ENCODE measurements at places on chromosomes 2 and 18. TPM values are rescaled to one million over a fixed set of nuclear protein-coding genes. Genes with fewer than 3 reads are reported as not detected.

ZSWIM2 gene
- not detected for total RNA-seq

RTP5 gene
- not detected for total RNA-seq

DNA sequence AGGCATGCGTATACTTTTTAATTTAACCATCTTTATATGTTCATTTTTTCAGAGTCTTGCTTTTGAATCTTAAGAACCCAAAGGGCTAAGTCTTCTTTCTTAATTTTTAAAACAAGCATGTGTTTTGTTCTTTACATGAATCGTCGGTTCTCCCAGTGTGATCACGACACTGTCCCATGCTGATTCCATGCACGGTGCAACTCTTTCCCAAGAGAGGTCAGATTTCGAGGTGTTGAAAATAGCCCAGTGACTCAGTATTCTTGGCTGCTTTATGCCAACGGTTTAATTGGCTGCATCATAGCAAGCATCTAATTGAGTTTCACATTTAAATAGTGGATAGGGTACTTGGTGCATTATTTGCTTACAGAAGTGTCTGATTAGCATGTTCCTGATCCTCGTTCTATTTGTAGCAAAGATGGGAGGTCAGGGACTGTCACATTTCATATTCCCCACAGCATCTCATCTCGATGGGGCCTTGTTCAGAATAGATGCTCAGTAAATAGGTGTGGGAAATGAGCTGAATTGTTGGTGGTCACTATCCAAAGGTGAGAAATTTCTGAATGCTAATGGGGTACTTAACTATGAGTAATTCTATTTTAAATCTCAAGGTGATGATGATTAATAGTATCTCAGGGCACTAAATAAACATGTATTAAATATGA is 2.8 kb downstream of the NPAS2 start:
- H3K4me1 ChIP-seq, result peaks cover 23% of the 10 kb centered on the region
- H3K27ac ChIP-seq, result no peak overlapping the region

DNA sequence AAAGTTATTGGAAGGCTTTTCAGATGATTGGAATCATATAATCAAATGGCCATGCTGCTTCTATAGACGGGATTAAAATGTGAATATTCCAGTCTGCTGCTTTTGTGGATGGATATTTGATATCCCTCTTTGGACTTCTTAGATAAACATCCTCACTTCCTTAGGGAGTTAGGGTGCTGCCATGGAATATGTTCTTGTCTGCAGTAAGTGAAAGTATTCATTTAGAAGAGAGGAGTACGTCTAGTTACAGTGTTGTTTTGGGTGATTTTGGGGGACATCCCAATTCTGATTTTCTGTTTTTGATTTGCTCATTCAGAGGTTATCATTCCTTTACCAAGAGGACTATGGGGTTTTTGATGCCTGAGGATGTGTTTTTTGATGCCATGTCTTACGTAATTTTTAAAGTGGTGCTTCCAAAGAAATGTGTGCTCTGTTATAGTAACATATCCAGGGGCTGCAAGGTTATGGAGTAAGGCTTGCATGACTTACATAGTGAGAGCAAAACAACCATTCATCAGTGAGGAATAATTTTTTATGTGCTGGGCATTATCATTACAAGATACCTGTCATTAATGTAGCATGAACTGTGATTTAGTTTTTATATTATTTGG is 33.6 kb downstream of the ASXL3 start:
- H3K4me3 ChIP-seq, result no peak overlapping the region
- H3K27ac ChIP-seq, result no peak overlapping the region
- no peaks in the 10 kb centered on the region for H3K36me3 ChIP-seq
- H3K27me3 ChIP-seq, result no peaks in the 10 kb centered on the region

DNA sequence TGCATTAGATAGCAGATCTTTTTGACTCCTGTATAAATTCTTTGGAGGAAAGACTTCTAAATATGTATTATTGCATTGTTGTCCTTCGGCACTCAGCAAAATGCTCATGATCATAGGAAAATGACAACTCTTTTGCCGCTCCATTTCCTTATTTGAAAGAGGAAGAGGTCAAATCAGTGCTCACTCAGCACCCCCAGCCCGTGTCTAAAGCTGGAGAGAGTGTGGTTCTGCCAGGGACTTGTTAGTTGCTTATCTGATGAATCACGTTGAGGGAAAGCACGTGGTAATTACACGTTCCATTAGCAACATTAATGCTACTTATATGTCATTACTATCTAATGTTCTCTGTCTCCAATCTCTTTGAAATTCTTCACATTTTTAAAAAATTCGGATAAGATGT is 46.0 kb upstream of the MBP start:
- H3K27me3 ChIP-seq, result no peaks in the 10 kb centered on the region
- H3K4me3 ChIP-seq, result no peak overlapping the region
- no peaks in the 10 kb centered on the region for H3K4me1 ChIP-seq
- H3K27ac ChIP-seq, result no peak overlapping the region

DNA sequence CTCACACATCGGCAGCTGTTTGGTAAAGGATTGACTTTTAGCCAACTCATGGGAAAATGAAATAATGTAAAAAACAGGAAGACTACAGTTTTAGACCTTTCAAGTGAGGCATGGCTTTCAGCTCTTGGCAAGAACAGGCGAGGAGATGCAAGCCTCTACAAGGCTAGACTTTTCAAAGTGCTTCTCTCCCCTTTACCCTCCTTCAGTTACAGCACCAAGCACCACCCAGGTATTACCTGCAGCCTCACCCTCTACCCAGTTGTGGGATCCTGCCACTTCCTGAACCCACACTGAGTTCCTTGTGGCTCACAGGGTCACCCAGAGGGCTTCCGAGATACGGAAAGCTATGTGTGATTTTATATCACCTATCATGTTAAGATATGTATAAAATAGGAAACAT is 14.7 kb downstream of the UGT1A10 start:
- H3K4me3 ChIP-seq, result no peak overlapping the region
- DNase-seq, result no peak
- no peaks in the 10 kb centered on the region for H3K4me1 ChIP-seq

DNA sequence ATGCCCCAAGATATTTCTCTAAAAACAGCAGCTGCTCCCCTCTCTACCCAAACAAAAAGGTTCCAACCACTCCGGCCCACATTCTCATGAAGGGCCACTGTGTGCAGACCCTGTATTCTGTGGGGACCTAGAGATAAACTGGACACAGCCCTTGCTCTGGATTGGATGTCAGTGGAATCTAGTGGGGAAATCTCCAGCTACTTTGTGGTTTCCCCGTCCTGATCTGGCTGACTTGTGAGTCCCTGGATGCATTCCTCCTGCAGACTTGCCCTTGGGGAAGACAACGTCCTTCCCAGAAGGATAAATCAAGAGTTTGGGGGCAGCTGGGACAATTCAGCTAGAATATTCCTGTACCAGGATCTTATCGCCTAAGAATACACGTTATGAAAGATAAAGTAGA is 151.1 kb downstream of the FSHR start:
- no peak overlapping the region for H3K27ac ChIP-seq
- H3K36me3 ChIP-seq, result no peaks in the 10 kb centered on the region
- H3K4me1 ChIP-seq, result no peaks in the 10 kb centered on the region
- no peak overlapping the region for H3K4me3 ChIP-seq
- H3K27me3 ChIP-seq, result no peaks in the 10 kb centered on the region

GRCh38 chr2:202051499-202052161 is 18.0 kb downstream of the FZD7 start:
- DNase-seq, result no peak
- no peak overlapping the region for H3K27ac ChIP-seq
- no peak overlapping the region for H3K4me3 ChIP-seq
- H3K36me3 ChIP-seq, result no peaks in the 10 kb centered on the region
- peaks cover 35% of the 10 kb centered on the region for H3K27me3 ChIP-seq

DNA sequence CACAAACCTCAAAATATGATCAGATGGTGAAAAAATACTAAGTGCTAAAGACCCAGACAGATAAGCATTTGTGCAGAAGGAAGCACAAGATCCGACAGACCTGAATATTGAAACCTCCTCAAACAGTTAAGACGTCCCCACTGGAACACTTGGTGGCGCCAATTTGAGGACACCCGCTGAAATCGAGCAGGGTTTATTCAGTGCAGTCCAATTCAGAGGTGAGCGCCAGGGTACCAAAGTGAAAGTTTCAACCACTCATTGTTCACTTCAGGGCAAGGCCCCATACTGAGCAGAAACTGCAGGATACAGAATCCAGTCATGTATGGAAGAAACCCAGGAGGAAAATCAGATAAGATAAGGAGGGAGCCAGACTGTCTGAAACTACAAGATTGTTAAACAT is 417.6 kb downstream of the LRRTM4 start:
- no peaks in the 10 kb centered on the region for H3K27me3 ChIP-seq
- no peak overlapping the region for H3K4me3 ChIP-seq
- no peak overlapping the region for H3K27ac ChIP-seq
- H3K36me3 ChIP-seq, result no peaks in the 10 kb centered on the region

GRCh38 chr18:9434122-9434701 is 41.1 kb upstream of the RALBP1 start:
- no peak overlapping the region for H3K4me3 ChIP-seq
- no peak for DNase-seq
- H3K27me3 ChIP-seq, result no peaks in the 10 kb centered on the region
- H3K4me1 ChIP-seq, result peaks cover 6% of the 10 kb centered on the region
- no peaks in the 10 kb centered on the region for H3K36me3 ChIP-seq

DNA sequence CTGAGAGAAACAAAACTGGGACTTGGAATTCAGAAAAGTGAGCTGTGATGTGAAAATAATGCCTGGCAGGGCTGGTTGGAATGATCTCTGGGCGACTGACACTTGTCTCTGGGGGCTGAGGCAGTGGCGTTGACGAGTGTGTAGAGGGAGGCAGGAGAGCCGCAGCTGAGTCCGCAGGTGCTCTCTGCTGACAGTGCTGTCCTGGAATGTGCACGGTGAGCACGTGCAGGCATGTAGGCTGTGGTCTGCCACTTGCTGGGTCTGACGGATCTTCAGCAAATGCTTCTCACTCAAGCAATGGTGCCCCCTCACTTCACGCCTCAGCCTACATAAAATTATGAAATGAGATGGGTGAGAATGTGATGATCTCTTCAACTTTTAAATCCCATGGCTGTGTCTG is 38.5 kb upstream of the ATP9B start:
- no peaks in the 10 kb centered on the region for H3K4me1 ChIP-seq
- no peaks in the 10 kb centered on the region for H3K36me3 ChIP-seq
- no peak for DNase-seq
- no peak overlapping the region for H3K27ac ChIP-seq
- no peak overlapping the region for H3K4me3 ChIP-seq
- H3K27me3 ChIP-seq, result no peaks in the 10 kb centered on the region

DNA sequence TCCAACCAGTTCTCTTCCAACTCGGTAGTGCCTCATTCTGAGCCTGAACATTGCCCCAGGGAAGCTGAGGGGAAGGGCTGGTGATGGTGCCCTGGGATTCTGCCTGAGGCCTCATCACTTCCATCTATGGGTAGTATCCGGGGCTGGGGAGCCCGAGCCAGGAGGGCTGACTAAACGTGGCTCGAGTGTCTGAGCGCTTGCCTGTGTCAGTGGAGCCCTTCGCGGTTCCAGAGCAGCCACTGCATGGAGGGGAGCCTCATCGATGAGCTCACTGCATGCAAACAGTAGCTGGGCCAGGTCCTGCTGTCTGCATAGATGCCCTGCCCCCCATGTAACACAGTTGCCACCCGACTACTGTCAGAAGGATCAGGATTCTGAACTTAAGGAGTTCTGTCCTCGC is 129.3 kb downstream of the GLI2 start:
- no peak overlapping the region for H3K4me3 ChIP-seq
- peaks cover 32% of the 10 kb centered on the region for H3K27me3 ChIP-seq
- DNase-seq, result no peak
- no peaks in the 10 kb centered on the region for H3K4me1 ChIP-seq
- no peak overlapping the region for H3K27ac ChIP-seq
- H3K36me3 ChIP-seq, result no peaks in the 10 kb centered on the region

DNA sequence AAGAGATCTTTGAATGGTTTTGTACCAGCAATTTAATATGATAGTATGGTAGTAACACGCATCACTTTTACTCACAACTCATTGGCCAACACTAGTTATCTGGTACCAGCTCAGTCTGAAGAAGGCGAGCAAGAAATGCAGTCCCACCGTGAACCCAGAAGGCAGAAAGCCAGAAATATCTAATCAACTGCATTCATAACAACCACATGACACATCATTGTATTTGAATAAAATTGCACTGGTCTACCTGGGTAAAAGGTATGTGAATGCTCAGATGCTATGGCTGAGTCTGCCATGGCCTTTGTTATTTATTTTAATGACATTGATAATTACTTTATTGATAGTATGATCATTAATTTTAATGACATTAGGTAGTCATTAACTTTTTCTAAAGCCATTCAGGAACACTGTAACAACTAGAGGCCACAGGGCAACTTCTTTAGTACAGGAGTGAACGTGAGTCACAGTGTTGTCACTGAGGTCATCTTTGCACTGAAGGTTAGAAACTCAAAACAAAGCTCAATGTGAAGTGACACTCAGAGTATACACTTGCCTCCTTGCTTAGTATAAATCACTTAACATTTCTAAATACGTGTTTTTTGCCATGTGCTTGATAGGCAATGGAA is 475.6 kb upstream of the TNP1 start:
- H3K27ac ChIP-seq, result no peak overlapping the region
- no peak for DNase-seq
- H3K36me3 ChIP-seq, result no peaks in the 10 kb centered on the region
- no peaks in the 10 kb centered on the region for H3K4me1 ChIP-seq

- H3K4me1 ChIP-seq, result no peaks in the 10 kb centered on the region
- no peak overlapping the region for H3K27ac ChIP-seq
- peaks cover 7% of the 10 kb centered on the region for H3K27me3 ChIP-seq
- DNase-seq, result no peak
- H3K36me3 ChIP-seq, result no peaks in the 10 kb centered on the region
Observed at GRCh38 chr2:54928719-54929118, 121.5 kb downstream of the RTN4 start.
